Osteoblast (primary cell): ENCODE measurements at places on chromosomes 11 and 22.

DNA sequence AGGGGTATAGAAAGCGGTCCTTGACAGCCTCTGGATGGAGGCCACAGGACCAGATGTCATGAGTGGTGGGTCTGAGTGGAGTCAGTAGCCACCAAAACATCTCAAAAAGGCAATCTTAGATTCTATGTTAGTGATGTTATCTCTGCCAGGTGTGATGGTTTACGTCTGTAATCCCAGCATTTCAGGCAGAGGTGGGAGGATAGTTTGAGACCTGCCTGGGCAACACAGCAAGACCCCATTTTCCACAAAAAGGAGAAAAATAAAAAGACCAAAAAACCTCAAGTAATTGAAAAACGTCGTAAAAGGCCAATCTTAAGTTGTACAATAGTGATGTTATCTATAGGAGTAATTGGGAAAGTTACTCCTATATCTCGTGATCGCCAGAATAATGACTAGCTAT lies 3.7 kb upstream of the MTCH2 start:
- peaks cover 11% of the 10 kb centered on the region for H3K4me1 ChIP-seq
- no peak overlapping the region for H3K27ac ChIP-seq
- no peaks in the 10 kb centered on the region for H3K27me3 ChIP-seq
- no peaks in the 10 kb centered on the region for H3K36me3 ChIP-seq

DNA sequence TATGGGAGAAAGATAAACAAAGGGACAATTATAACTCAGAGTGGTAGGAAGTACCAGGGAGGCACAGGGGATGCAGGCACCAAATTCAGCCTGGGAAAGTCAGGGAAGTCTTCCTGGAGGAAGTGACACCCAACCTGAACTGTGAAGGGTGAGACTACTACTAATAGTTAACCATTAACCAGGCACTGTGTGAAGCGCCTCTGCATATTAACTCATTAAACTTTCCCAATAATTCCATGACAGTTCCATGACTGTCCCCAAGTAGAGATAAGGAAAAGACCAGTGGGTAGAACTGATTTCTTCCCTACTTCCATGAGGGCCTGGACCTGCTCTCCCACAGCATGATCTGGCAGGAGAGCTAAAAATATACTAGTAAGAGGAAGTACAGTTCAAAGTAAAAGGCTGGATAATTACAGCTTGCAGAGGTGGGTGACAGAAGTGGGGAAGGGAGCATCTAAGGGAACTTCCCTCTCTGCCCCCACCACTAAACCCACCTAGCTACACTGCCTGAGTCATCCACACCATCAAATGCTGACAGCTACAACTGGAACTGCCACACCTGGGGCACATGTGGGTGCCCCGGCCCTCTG lies 4.7 kb upstream of the AP1B1 start:
- H3K27ac ChIP-seq: no peak overlapping the region
- DNase-seq: peak; percentile 35
- H3K4me1 ChIP-seq: peaks cover 6% of the 10 kb centered on the region
- H3K27me3 ChIP-seq: no peaks in the 10 kb centered on the region

- peaks cover 39% of the 10 kb centered on the region for H3K36me3 ChIP-seq
- peak overlapping the region; percentile 79 for H3K27ac ChIP-seq
- H3K27me3 ChIP-seq: no peaks in the 10 kb centered on the region
- H3K4me1 ChIP-seq: peaks cover 17% of the 10 kb centered on the region
- no peak overlapping the region for H3K4me3 ChIP-seq
These were observed 17.4 kb downstream of the TUB start for GRCh38 chr11:8098361-8098760.

GRCh38 chr11:85627332-85627997 lies at the start of gene DLG2:
Gene DLG2 (minus strand): TSS chr11:85627344.
- H3K27ac ChIP-seq: peak within 1 kb of the TSS; percentile 52
- no peak for DNase-seq
- H3K27me3 ChIP-seq: no peaks in the 10 kb centered on the region
- H3K4me3 ChIP-seq: peak within 1 kb of the TSS; percentile 75
- peaks cover 4% of the 10 kb centered on the region for H3K36me3 ChIP-seq

- H3K4me3 ChIP-seq: no peak overlapping the region
- H3K36me3 ChIP-seq: no peaks in the 10 kb centered on the region
- no peak for DNase-seq
- H3K27me3 ChIP-seq: no peaks in the 10 kb centered on the region
These were observed 83.6 kb upstream of the CRTAM start for GRCh38 chr11:122754553-122755322.
